Ascending aorta (tissue), 2 donors: ENCODE measurements at places on chromosomes 5 and 9. TPM values are rescaled to one million over a fixed set of nuclear protein-coding genes. Genes with fewer than 3 reads are reported as not detected.

The COX7C gene
- 128 TPM for total RNA-seq

The IFNA2 gene
- not detected for total RNA-seq

The CTSL gene
- 97.8 TPM for total RNA-seq

GRCh38 chr9:91599564-91599963 is 175.9 kb upstream of the NFIL3 start:
- H3K36me3 ChIP-seq, result no peaks in the 10 kb centered on the region
- DNase-seq, result no peak
- no peak overlapping the region for H3K4me3 ChIP-seq
- no peaks in the 10 kb centered on the region for H3K4me1 ChIP-seq

GRCh38 chr5:81156732-81157131 is 76.4 kb upstream of the CKMT2 start:
- no peaks in the 10 kb centered on the region for H3K4me1 ChIP-seq
- no peak for DNase-seq
